ENCODE measurements at places on chromosomes 12 and 14.

GRCh38 chr12:128795530-128796361 is 28.0 kb downstream of the SLC15A4 start:
- no peak for DNase-seq

DNA sequence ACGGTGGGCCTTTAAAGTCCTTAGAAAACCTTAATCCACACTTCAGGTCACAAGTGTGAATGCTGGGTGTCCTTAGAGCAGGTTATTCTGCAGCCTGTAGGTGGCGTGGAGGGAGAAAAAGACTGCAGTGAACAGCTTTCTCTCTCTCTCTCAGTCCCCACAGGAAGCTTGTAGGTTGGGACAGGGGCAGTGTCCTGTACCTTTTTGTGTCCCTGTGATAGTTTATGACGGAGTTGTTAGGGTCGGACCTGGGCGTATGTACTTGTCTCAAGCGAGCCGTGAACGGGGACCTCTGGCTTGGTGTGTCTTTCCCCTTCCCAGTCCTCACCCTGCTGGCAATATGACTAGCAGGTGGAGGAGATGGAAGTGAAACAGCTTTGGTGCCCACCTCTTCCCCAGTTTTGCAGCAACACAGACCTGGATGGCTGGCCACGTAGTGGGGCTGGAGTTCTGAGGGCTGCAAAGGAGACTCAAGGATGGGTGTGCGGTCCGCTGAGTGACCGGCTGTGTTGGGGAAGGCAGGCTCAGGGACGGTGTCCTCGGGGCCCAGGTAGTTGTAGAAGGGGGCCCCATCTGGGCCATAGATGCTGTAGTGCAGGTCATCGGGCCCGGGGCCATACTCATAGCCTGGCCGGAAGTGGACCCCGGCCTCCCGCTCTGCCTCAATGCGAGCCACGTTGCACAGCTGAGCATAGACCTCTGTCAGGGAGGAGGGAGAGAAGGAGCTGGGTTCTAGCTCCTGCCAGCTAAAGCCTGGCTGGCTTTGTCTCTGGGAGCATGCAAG is 8.9 kb downstream of the ISCA2 start:
- DNase-seq: no peak

GRCh38 chr12:22828066-22828465 is 203.1 kb downstream of the ETNK1 start:
- no peak for DNase-seq

DNA sequence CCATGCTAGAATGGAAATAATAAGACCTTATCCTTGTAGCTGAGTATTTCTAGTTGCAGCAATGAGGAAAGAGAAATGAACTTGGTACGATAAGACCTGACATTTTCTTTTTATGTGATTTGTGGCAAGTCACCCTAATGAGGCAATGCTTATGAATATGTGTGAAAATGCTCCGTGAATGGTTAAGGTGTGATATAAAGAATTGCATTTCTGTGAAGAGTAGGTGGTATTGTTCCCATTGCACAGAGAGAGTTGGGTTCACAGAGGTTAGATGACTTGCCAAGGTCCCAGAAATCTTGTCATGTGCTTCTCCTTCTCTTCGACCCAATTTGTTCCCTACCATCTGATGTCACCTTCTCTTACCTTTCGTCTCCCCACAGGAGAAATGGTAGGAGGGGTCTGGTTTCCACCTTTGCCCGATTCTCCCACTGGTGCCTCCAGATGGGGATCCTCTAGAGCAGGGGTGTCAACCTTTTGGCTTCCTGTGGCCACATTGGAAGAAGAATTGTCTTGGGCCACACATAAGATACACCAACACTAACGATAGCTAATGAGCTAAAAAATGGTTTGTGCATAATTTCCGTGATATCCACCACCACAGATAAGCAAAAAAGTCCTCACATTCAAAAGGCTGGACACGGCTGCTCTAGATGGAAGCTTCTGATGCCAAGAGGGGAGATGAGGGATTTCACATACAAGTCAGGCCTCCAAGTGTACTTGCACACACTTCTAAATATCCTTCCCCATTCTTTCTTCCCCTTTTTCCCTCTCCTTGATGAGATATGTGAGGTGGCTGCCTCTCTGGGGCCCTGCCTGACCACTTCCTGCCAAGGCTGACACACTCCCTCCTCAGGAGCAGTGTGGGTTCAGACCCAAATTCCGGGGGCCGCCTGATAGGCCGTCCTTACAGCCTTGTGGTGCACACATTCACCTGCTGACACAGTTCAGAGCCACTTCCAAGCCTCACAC is 96.1 kb downstream of the PLXNC1 start:
- DNase-seq: no peak

DNA sequence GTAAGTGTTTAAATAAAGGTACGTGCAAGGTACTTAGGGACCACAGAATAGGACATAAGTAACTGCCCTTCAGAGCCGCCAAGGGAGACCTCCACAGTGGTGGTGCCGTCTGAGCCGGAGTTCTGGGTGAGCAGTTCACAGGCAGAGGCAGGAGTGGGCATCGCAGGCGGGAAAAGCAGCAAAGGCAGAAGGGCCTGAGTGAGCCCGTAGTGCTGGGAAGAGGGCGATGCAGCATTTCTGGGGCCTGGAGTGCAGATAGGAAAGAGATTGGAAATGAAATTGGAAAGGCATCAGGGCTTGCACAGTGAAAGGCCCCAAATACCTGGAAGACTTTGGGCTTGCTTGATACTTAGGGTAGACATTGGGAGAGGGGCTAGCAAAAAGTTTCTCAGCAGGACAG is 32.9 kb downstream of the EVL start:
- no peak for DNase-seq

Data from GM03348 (cell line).